ENCODE measurements at places on chromosomes 6 and 20. TPM values are rescaled to one million over a fixed set of nuclear protein-coding genes. Genes with fewer than 3 reads are reported as not detected.

NCR2 gene
- not detected for total RNA-seq

DNA sequence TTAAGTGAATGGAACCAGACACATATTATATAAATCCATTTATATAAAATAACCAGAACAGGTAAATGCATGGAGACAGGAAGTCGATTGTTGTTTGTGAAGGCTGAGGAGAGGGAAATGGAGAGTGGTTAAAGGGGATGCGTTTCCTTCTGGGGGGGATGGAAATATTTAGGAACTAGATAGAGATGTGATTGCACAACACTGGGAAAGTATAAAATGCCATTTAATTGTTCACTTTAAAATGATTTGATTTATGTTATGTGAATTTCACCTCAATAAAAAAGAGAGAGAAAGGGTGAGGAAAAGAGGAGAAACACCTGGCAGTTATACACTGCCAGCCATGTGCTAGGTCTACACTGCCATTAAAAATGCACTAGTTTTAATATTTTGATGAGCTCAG lies 312.6 kb downstream of the CD83 start:
- H3K36me3 ChIP-seq = no peaks in the 10 kb centered on the region
- H3K27ac ChIP-seq = no peak overlapping the region
- H3K27me3 ChIP-seq = no peaks in the 10 kb centered on the region
- no peak overlapping the region for H3K4me3 ChIP-seq
- DNase-seq = no peak
- H3K4me1 ChIP-seq = no peaks in the 10 kb centered on the region

DNA sequence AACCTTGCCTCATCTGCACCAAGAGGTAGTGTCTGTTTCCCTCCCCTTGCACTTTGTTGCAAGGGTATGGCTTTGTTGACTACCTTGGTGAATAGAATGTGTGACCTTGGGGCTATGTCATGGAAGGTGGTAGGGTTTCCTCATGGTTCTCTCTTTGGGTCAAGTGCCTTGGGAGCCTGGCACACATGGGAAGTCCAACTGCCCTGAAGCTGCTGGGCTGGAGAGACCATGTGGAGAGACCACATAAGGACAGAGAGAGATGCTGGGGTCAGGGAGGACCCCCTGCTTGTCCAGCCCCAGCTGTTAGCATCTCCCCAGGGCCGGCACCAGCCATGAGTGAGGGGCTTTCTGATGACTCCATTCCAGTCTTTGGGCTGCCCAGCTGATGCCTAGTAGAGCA lies 95.5 kb upstream of the PAX1 start:
- H3K4me3 ChIP-seq = no peak overlapping the region
- DNase-seq = no peak
- H3K36me3 ChIP-seq = no peaks in the 10 kb centered on the region
- H3K4me1 ChIP-seq = no peaks in the 10 kb centered on the region
- no peaks in the 10 kb centered on the region for H3K27me3 ChIP-seq

BTN1A1 gene
- not detected for total RNA-seq

DNA sequence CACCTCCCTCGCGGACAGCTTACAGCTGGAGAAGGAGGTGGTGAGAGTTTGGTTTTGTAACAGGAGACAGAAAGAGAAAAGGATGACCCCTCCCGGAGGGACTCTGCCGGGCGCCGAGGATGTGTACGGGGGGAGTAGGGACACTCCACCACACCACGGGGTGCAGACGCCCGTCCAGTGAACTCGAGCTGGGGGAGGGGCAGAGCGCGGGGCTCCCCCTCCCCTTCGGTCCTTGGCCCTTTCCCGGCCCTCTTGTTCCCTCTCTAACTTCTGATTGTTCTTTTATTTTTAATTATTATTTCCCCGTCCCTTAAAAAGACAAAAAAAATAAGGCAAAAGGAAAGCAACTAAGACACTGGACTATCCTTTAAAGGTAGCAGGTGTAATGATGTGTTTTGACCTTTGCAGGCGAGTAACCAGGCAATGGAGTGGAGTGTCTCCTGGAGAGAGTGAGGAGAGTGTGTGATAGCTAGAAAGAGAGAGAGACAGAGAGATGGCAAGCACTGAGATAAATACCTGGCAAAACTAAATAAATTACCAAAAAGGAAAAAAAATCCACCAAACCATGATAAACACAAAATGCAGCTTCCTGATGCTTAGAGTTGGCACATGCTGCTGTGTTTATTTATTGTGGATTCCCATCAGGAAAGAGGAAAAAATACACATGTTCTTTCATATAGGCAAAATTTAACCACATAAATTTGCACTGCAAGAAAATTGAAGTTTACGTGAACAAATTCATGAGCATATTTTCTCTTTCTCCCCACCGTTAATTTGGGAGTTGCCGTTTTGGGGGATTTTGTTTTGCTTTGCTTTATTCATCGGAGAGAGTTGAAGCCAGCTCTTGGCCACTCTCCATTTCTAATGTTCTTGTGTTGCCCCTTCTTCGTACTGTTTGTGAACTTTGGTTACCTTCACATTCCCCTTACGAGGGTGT lies 1.9 kb downstream of the POU3F2 start:
- peaks cover 68% of the 10 kb centered on the region for H3K27me3 ChIP-seq
- H3K36me3 ChIP-seq = no peaks in the 10 kb centered on the region
- no peak overlapping the region for H3K27ac ChIP-seq
- DNase-seq = no peak
- peaks cover 44% of the 10 kb centered on the region for H3K4me1 ChIP-seq
- H3K4me3 ChIP-seq = peak overlapping the region; percentile 9

GRCh38 chr6:4935486-4935885 lies 68.4 kb downstream of the RPP40 start:
- DNase-seq = no peak
- no peak overlapping the region for H3K4me3 ChIP-seq
- peaks cover 11% of the 10 kb centered on the region for H3K4me1 ChIP-seq
- H3K27ac ChIP-seq = no peak overlapping the region
- H3K36me3 ChIP-seq = no peaks in the 10 kb centered on the region

GRCh38 chr6:143872201-143872600 lies 7.9 kb downstream of the ZC2HC1B start:
- no peak overlapping the region for H3K4me3 ChIP-seq
- no peak overlapping the region for H3K27ac ChIP-seq
- H3K4me1 ChIP-seq = peaks cover 4% of the 10 kb centered on the region
- H3K27me3 ChIP-seq = no peaks in the 10 kb centered on the region

CLPSL2 gene
- total RNA-seq = not detected

DNA sequence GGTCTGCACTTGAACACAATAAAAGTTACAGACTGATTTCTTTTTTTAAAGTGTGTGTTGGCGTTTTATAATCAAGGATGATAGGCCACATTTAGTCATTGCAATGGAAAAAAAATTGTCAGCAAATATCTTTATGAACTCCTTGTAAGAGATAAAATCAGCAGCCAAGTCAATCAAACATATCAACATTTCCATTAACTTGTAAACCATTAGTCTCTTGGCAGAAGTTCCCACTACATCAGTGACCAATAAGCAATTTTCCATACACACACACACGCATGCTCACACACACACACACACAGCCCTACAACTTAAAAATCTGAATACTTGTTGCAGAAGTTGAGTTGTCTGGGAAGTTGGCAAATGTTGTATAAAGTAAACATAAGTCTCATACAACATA lies 315.9 kb upstream of the KCNQ5 start:
- H3K4me3 ChIP-seq = no peak overlapping the region
- H3K27me3 ChIP-seq = no peaks in the 10 kb centered on the region
- DNase-seq = no peak
- H3K4me1 ChIP-seq = no peaks in the 10 kb centered on the region

DNA sequence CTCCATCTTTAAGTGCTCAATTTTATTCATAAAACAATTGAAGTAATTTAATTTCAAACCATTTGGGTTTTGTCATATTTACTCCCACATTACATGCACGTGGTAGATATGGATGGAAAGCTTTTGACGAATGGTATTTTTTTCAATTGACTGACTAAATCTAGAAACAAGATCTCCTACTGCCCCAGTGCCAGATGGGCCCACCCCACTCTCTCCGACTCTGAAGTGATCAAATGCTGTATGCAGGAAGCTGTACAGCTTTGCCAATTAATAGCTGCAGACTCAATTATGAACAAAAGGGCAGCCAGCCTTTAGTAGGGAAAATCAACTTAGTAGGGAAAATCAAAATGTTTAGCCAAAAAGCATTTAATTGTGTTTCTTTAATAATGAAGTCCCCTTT lies 46.2 kb downstream of the PACRG start:
- no peaks in the 10 kb centered on the region for H3K36me3 ChIP-seq
- no peak for DNase-seq
- no peak overlapping the region for H3K4me3 ChIP-seq
- no peaks in the 10 kb centered on the region for H3K4me1 ChIP-seq

GRCh38 chr6:10759312-10759839 lies 11.8 kb downstream of the TMEM14B start:
- no peak overlapping the region for H3K27ac ChIP-seq
- H3K4me3 ChIP-seq = no peak overlapping the region
- DNase-seq = no peak
- no peaks in the 10 kb centered on the region for H3K4me1 ChIP-seq

ANGPT4 gene
- total RNA-seq = not detected

DNA sequence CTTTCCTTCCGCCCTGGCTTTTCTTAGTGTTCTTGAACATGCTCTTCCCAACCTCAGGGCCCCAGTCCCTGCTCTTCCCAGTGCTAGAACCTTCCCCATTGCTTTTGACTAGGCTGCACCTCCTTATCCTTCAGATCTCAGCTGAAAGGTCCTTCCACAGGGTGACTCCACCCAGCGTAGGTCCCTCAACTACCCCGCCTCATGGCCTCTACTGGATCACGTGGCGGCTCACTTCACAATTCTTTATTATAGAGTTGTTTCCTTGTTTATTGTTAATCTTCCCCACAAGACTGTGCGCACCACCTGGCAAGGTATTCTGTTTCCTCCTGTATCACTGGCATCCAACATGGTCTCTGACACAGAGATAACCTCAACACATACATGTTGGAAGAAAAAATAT lies 31.2 kb downstream of the TTLL9 start:
- no peaks in the 10 kb centered on the region for H3K27me3 ChIP-seq
- no peak for DNase-seq
- no peak overlapping the region for H3K4me3 ChIP-seq
- no peaks in the 10 kb centered on the region for H3K4me1 ChIP-seq

GRCh38 chr6:20479526-20479925 lies 54.7 kb upstream of the CDKAL1 start:
- H3K4me1 ChIP-seq = no peaks in the 10 kb centered on the region
- H3K4me3 ChIP-seq = no peak overlapping the region
- H3K36me3 ChIP-seq = peaks cover 22% of the 10 kb centered on the region
- H3K27ac ChIP-seq = no peak overlapping the region
- DNase-seq = no peak

DNA sequence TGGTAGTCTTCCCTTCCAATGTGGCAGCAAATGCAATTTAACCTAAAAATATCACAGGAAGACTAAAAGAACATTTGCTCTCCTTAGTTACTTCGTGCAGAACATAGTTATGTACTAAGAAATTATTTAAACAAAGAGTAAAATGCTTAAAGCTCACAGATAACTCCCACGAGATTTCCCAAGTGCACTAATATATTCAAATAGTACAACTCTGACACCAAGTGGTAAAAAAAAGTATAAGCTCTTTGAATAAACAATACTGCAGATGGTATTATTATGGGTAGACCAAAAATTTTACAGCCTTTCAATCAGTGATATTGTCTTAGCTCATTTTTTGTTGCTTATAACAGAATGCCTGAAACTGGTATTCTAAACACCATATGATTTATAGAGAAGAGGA lies 52.8 kb upstream of the FILIP1 start:
- no peak overlapping the region for H3K4me3 ChIP-seq
- no peaks in the 10 kb centered on the region for H3K36me3 ChIP-seq
- no peak for DNase-seq
- no peaks in the 10 kb centered on the region for H3K4me1 ChIP-seq
- H3K27me3 ChIP-seq = no peaks in the 10 kb centered on the region
- no peak overlapping the region for H3K27ac ChIP-seq

GRCh38 chr6:14423955-14424354 lies 306.4 kb downstream of the CD83 start:
- H3K27me3 ChIP-seq = no peaks in the 10 kb centered on the region
- DNase-seq = no peak
- no peak overlapping the region for H3K4me3 ChIP-seq
- H3K27ac ChIP-seq = no peak overlapping the region
- H3K4me1 ChIP-seq = no peaks in the 10 kb centered on the region
- no peaks in the 10 kb centered on the region for H3K36me3 ChIP-seq

- peaks cover 9% of the 10 kb centered on the region for H3K27me3 ChIP-seq
- peaks cover 13% of the 10 kb centered on the region for H3K4me1 ChIP-seq
- H3K27ac ChIP-seq = no peak overlapping the region
- H3K36me3 ChIP-seq = no peaks in the 10 kb centered on the region
These were observed 6.3 kb downstream of the OXT start for GRCh38 chr20:3077618-3078134.

MYLIP gene
- 19.9 TPM for total RNA-seq

GJA1 gene
- total RNA-seq = not detected

DNA sequence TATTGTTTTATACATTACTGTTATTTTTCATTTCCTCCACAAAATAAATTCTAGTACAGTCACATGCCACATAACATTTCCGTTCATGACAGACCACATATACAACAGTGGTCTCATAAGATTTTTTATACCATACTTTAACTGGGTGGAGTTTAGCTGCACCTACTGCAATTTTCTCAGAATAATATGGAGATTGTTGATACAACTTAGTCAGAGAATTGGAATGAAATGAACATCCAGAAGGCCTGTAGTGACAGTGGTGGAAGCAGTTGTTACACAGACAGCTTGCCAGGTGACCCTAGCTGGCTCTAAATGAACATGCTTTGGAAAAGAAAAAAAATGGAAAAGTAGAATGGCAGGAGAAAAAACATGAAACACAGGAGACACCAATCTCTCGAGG lies 183.2 kb upstream of the TCF21 start:
- H3K27me3 ChIP-seq = no peaks in the 10 kb centered on the region
- H3K4me1 ChIP-seq = no peaks in the 10 kb centered on the region
- no peaks in the 10 kb centered on the region for H3K36me3 ChIP-seq
- DNase-seq = no peak

MANEA gene
- total RNA-seq = 13.0 TPM

HLA-G gene
- total RNA-seq = 0.28 TPM

DNA sequence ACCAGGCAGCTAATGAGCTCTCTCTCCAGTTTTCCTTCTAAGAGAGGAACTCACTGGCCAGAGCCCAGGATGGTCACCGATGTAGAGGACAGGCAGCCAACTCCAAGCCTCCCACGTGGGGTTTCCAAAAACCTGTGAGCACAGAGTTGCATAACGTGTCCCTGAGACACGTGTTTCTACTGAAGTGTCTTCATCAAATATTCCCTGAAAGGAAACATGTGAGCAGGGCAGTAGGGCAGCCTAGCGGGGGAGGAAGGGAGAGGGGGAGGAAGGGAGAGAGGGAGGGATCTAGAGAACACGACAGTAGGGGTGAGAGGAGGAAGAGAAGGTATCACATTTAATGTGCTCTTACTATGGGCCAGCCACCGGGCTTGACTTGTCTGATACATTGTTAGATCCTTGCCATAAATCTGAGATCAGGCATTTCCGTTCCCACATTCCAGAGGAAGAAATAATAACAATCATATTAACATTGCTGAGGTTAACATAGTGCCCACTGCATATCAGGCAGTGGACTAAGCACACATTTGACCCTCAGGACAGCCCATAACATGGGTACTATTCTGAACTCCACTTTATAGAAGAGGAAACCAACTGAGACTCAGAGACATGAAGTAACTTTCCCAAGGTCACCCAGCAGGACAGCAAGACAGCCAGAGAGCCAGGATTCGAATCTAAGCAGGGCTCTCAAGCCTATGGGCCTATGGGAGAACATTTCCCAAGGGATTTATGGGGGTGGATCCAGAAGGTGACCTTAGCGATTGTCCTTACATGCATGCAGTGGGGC lies 4.5 kb upstream of the SYS1 start:
- peaks cover 31% of the 10 kb centered on the region for H3K4me1 ChIP-seq
- H3K27me3 ChIP-seq = no peaks in the 10 kb centered on the region
- no peak for DNase-seq
- no peak overlapping the region for H3K4me3 ChIP-seq
- H3K27ac ChIP-seq = no peak overlapping the region

SPATS1 gene
- total RNA-seq = not detected

ERVFRD-1 gene
- not detected for total RNA-seq

All from CD4-positive, alpha-beta memory T cell (primary cell).